ENCODE measurements at places on chromosomes 12 and 14.

DNA sequence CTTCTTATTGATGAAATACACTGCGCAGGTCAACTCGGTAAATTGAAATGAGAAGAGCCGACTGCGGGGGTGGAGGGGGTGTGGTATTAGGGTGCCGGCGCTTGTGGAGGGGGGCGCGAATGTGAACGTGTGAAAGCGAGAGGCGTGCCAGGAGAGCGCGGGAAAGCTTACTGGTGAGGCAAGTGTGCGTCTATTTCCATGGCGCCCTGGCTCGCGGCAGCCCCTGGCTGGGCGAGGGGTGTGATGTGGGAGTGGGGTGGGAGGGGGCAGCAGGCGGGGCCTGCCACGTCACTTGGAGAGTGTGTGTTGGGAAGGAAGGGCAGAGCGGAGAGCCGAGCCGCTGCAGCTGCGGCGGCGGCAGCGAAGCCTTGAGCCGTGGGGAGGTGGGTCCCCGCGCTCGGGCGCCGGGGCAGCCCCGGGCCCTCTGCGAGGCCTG lies 88.8 kb downstream of the GALNT8 start:
- no peak for DNase-seq

GRCh38 chr14:67515386-67516079 lies 17.6 kb upstream of the PLEKHH1 start:
- no peak for DNase-seq

- peak; percentile 86 for DNase-seq
These were observed 23.7 kb downstream of the HEBP1 start for GRCh38 chr12:12976366-12976765.

- no peak for DNase-seq
These were observed 238.4 kb upstream of the USP15 start for GRCh38 chr12:62021808-62022207.

- DNase-seq: no peak
These were observed 28.8 kb downstream of the KRT80 start for GRCh38 chr12:52162981-52163380.
